ENCODE measurements at places on chromosomes 12 and 14.
A peak's percentile ranks its signal among the peaks of the same experiment; 100 is the strongest.

GRCh38 chr14:51449681-51450080, 202.0 kb upstream of the FRMD6 start:
- no peak for DNase-seq

GRCh38 chr14:99819514-99819913, 26.3 kb downstream of the EML1 start:
- DNase-seq = no peak

DNA sequence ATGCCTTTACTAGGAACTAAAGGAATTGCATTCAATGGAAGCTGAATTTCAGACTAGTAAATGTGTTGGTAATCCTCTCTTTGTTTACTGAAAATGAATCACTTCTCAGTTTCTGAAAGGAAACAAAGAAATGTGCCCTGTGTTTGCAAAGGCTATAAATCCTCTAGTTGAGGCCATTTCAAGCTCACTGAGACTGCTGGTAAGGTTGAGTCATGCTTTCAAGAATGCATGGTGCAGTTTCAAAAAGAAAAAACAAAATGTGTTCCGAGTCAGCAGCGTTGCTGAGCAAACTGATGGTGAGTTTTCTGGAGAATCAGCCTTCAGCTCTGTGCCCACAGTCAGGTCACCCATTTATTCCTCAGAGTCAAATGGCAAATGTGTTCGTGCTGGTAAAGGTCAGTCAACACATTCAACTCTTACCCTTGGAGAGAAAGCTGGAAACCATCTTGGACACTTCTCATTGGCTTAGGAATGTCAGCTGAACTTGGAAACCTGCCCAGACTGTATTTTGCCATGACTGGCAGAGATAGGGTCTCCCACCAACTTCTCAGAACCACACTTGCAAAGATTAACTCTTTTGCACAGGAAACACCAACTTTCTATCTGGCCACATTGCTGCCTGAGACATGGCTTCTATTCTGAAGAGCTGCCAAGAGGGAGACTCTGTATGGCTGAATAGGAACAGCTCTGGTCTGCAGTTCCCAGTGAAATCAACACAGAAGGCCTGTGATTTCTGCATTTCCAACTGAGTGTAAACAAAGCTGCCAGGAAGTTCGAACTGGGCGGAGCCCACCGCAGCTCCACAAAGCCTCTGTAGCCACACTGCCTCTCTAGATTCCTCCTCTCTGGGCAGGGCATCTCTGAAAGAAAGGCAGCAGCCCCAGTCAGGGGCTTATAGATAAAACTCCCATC, 484.4 kb downstream of the ATP23 start:
- peak; percentile 93 for DNase-seq

DNA sequence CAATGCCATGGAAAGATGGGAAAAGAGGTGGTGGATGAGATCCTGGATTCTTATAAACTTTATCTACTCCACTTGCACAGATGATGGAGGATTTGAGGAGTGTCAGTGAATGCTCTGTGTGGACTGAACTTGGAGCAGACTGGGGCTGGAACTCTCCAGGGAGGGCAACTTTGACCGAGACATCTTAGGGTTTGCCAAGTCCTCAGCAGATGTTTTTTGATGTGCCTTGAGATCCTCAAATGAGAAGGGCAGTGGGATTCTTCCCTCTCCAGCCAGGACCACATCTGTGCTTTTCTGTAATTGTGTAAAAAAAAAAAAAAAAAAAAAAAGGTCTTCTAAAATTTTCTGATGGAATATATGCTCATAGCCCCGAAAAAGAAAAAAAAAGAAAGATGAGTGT, 23.0 kb upstream of the MYL2 start:
- DNase-seq = no peak

- DNase-seq = no peak
These were observed 5.3 kb upstream of the LRRC10 start for GRCh38 chr12:69616025-69616424.

DNA sequence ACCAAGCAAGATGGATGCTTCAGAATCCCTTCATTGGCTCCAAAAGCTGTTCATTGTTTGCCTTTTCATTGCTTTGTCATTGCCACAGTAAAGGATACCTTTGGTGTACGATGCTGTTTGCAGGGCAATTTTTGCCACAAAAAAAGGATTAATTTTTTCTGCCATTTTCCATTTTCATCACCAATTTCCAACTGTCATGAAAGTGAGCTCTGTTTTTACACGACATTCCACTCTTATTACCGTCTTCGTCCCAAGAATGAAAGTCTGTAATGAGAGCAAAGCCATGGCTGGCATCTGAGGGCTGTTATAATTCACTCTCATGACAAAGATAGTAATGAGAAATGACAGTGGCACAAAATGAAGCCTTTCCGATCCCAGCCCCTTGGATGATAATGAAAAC, 272.7 kb upstream of the DCN start:
- DNase-seq = no peak

DNA sequence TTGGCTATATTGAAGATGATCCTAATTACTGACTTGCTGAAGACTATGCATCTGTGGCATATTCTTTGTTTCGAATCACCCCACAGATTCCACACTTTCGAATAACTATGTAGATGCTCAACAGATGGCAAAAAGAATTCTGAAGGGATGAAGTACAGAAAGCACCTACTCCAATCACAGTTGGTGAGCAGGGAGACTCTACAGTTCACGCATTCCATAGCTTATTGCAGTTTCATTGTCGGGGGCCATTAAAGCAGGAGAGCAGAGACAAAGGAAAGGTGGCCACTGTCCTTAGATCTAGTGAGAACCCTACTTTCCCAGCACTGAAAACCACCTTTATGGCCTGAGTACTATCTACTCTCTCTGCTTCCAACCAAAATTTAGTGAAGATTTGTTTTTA, 191.9 kb downstream of the STXBP6 start:
- no peak for DNase-seq

DNA sequence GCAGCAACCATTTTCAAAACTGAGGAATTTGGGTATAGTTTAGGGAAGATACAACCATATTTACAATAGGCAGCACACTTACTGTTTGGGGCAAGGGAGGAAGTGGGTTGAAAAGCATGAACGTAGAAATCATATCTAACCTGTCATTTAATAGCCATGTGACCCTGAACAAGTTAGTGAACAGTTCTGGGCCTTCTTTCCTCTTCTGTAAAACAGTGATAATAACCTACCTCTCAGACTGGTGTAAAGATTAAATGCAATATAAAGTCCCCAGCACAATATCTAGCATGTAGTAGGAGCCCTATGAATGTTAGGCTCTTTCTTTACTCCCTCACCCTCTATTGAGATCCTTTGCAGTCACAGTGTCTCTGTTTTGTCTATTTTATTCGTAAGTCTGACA, 33.5 kb downstream of the A2ML1 start:
- no peak for DNase-seq

DNA sequence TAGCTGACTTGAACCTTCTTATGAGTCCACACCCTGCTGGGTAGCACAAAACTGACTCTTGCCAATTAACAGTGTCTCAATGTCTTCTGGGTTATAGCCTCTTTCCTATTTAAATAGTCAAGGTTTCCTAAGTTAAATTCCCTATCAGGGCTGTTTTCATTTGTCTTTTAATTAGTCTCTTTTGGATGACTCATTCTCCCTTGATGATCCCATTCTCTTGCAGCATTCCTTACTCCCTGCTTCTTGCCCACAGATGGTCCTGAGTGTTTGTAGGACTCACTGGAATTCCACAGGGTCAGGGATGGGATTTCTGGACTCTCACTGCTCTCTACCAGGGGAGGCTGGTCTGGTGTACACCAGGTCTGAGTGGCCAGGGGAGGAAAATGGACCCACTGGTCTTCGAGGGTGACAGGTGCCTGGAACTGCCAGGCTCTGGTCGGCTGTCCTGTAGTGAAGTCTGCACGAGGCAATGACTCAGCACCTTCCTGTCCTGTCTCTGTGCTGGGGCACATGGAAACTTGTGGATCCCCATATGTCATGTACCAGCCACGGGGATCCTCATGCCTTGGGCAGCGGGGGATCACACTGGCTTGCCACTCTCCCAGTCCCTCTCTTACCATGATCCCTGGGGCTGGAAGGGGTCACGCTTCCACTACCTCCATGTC, 236.5 kb upstream of the PELI2 start:
- peak; percentile 8 for DNase-seq

- DNase-seq = peak; percentile 61
These were observed 11.7 kb upstream of the RIPK3 start for GRCh38 chr14:24351517-24351916.

DNA sequence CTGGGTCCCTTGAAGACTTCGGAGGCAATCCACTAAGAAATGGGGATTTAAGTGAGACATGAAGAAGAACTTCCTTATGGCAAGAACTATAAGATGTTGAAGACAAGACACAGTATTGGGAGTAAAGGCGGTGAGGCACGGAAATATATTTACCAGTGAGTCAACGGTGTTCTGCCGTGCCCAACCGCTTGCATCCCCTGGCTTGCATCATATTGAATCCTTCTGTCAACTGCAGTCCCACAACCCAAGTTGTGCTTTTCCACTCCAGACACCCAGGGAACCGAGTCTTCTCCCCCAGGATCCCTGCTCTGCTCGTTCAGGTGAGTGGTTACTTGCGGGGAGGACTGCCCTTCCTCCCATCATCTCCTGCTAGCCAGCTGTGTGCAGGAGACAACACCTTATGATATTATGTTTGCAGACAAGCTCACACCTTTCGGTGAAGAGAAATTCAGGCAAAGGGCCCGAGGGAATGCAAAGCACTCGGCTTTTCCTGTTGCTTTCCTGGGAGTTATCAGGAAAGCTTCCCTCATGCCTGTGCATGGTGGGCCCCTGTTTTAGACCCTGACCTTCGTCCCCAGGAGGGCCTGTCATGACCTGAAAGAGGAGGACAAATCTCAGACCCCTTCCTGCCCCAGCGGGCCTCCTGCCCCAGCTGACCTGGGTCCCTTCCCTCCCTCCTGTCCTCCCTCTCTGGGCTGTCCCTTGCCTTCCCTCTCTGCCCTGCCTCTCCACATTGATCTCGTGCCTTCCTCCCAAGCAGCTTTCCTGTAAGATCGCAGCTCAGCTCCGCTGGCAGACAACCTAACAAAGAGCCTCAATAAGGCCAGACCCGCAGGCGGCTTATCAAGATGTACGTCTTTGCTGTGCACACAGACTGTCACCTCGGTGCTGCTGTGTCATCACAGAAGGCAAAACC, 4.3 kb upstream of the LRTM2 start:
- no peak for DNase-seq

DNA sequence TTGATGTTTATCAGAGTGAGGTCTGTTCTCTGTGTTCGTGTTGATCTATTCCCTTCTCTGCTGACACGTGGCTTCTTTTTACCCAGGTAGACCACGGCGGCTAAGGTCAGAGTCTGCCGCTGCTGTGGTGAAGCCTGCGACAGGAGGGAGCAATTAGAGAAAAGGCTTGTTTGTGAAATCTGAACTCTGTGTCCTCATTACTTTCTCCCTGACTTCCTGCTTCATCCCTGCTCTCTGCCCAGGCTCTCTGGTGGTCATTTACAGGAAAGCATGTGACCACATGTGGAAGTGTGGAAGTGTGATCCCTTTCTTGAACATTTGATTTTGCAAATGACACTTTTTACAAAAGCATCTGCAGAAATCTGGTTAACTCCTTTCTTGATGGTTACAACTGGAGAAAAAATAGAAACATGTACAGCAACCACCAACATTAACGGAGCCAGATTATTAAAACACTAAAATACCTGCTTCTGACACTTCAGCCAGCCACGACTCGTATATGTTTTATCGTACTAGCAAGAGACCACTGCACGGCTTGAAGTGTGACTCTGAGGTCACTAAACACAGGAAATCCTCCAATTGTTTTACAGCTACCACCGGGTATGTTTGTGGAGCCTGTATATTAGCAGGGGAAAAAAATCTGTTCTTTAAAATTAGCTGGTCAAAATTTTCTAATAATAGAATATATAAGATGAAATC, 388.6 kb upstream of the TMPO start:
- DNase-seq = no peak

DNA sequence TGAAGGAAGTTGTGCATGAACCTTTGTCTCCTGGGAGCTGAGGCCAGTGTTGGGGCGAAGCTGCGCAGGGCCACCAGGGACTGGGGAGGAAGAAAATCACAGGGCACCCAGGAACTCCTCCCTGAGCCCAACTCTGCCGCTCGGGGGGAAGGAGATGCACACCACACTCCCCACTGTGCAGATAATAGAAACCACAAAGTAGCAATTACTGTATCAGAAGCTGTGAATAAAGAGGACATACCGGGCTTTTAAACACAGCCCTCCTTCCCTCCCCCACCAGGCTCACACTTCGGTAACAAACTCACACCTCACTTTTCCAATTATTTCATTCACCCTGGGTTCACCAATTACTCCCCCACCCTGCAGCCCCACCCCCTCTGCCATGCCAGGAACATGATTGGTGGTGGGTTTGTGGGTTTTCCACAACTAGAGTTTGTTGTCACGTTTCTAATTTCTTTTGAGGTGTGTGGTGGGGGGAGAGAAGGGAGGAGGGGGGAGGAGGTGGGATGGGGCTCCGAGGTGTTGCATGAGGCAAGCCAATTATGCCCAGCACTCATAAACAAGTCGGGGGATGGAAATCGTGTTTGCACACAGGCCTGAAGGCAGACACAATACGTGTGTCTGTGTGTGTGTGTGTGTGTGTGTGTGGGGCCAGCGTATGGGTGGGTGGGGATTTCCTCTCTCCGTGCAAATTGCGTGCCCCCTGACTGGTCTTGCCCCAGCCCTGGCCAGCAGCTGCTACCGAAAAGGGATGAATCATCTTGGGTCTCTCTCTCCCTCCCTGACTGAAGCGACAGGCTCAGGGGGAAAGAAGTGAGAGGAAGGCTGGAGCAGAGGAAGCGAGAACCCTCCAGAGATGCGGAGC, 103.3 kb downstream of the RBM19 start:
- peak; percentile 61 for DNase-seq

DNA sequence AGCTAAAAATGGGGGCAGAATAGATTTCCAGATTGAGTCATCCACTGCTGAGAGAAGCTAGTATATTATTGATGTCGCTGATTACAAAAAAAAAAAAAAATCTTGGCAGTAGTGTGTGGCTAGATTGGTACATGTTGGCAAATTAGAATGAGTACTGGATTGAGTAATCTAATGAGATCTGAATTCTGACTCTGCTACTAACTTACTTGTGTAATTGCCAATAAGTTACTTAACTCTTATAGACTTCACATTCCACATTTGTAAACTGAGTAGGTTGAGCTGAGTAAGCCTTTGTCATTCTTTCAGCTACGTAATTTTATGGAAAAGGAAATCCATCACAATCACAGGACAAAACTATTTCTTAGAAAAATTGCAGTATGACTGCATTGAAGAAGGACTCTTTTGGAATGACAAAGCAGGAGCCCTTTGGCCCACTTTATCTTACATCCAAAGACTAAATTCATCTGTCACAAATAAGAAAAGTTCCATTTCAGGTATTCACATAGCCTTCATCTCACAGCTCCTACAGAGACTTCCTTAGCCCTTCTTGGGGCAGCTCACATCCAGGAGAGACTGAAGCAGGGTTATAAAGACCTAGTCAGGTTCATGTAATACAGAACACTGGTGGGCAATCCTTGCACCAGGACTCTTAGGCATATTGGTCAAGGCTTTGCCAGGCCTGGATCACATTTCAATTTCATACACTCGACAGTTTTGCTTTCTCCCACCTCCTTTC, 197.3 kb upstream of the CPNE8 start:
- peak; percentile 70 for DNase-seq

All from fibroblast of the aortic adventitia (primary cell).